ENCODE measurements at places on chromosomes 7 and 10. TPM values are rescaled to one million over a fixed set of nuclear protein-coding genes. Genes with fewer than 3 reads are reported as not detected.

- DNase-seq, result no peak
These were observed 106.1 kb downstream of the KCNMA1 start for GRCh38 chr10:77531441-77532001.

- DNase-seq, result no peak
These were observed 1197.2 kb downstream of the SORCS1 start for GRCh38 chr10:105967256-105967655.

TFPI2 gene
- polyA plus RNA-seq, result 0.16 TPM

PDK4 gene
- 0.04 TPM for polyA plus RNA-seq

- no peak for DNase-seq
These were observed 45.4 kb upstream of the NAMPT start for GRCh38 chr7:106329971-106330733.

LRRC27 gene
- polyA plus RNA-seq, result 4.2 TPM

DNA sequence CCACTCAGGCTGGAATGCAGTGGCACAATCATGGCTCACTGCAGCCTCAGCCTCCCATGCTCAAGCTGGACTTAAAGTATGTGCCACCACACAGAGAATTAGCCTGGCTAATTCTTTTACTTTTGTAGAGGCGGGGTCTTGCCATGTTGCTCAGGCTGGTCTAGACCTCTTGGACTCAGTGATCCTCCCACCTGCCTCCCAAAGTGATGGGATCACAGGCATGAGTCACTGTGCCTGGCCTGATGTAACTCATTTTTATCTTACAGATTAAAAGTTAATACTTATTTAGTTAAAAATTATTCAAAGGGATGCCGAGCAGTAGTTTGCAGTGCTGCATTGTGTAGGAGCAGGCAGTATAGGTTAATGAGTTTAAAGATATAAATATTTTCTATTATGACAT is 12.6 kb upstream of the PLXDC2 start:
- DNase-seq, result no peak

GRCh38 chr10:109851616-109852474 is 71.5 kb downstream of the XPNPEP1 start:
- no peak for DNase-seq

- DNase-seq, result no peak
These were observed 35.0 kb upstream of the CPXM2 start for GRCh38 chr10:123926401-123927264.

SNX8 gene
- polyA plus RNA-seq, result 46.2 TPM

MARCHF5 gene
- polyA plus RNA-seq, result 19.4 TPM

GRCh38 chr10:20891338-20891714 is 5.8 kb downstream of the NEBL start:
- no peak for DNase-seq

- no peak for DNase-seq
These were observed 58.8 kb downstream of the ZNF518A start for GRCh38 chr10:96188916-96189315.

GRCh38 chr7:38862666-38863065 is 46.3 kb downstream of the VPS41 start:
- DNase-seq, result no peak

GRCh38 chr7:157843336-157844140 is 506.7 kb downstream of the DNAJB6 start:
- no peak for DNase-seq

- no peak for DNase-seq
These were observed 132.2 kb downstream of the OR13A1 start for GRCh38 chr10:45183174-45183573.

- DNase-seq, result no peak
These were observed 129.3 kb downstream of the CHRM2 start for GRCh38 chr7:136997735-136998134.

- DNase-seq, result no peak
These were observed 168.2 kb downstream of the POU6F2 start for GRCh38 chr7:39145935-39146334.

ODAD2 gene
- not detected for polyA plus RNA-seq

- no peak for DNase-seq
These were observed 2.2 kb downstream of the DLX6 start for GRCh38 chr7:97007583-97007861.

DNA sequence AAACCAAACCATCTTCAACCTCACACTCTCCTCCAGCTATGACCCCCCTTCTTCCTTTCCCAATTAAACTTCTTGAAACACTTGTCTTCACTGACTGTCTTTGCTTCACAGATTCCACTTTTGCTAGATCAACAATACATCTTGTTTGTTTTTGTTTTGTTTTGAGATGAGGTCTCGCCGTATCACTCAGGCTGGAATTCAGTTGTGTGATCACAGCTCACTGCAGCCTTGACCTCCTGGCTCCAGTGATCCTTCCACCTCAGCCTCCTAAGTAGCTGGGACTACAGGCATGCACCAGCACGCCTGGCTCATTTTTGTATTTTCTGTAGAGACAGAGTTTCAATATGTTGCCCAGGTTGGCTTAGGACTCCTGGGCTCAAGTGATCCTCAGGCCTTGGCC is 59.7 kb downstream of the HIP1 start:
- DNase-seq, result no peak

DNA sequence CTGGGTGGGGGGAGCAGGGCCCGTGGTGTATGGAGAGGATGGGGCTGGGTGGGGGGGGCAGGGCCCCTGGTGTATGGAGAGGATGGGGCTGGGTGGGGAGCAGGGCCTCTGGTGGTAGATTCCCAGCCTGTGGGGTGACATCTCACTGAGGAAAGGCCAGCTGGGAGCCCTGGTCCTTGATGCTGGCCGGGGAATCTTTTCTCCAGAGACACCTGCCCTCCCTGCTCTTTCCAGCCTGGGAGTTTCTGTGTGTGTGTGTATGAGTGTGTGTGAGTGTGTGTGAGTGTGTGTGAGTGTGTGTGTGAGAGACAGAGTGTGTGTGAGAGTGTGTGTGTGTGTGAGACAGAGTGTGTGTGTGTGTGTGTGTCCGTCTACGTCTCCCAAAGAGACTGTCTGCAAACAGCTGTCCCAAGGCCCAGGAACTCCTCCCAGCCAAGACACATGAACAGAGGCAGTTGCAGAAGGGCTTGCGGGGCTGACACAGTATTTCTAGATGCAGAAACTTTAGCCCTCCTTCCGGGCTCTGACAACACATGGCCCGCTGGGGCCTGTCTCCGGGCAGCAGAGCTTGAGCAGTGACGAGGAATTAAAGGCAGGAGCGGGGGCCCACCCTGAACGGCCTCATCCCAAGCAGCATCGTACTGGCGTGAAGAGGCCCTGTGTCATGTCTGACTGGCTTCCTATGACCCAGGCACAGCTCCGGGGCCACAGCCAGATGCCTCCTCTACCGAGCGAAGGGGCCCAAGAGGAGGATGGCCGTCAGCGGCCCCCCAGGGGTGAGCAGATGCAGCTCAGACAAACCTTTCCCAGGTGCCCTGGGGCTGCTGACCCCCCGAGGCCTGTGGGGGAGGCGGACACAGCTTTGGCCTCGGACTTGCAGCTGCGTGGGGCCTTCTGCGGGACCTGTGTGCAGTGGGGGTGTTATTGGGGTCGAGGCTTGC is 24.3 kb downstream of the FAM20C start:
- DNase-seq, result no peak

DNA sequence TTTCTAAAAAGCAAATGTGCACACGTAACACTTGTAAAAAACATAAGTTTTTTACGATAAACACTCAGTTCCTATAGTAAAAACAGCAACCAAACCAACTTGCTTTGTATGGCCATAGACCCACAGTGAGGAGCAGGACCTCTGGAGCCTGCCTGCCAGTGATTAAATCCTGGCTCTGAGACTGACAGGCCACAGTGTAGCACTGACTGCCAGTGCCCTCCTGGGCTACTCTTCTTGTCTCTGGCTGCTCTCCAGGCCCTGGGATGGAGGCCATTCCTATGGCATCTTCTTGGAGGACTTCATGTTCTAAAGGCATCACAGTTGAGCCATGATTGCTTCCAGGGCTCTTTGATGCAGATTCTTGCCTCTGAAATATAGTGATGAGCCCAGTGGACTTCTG is 22.7 kb upstream of the TMEM254 start:
- DNase-seq, result no peak

DNA sequence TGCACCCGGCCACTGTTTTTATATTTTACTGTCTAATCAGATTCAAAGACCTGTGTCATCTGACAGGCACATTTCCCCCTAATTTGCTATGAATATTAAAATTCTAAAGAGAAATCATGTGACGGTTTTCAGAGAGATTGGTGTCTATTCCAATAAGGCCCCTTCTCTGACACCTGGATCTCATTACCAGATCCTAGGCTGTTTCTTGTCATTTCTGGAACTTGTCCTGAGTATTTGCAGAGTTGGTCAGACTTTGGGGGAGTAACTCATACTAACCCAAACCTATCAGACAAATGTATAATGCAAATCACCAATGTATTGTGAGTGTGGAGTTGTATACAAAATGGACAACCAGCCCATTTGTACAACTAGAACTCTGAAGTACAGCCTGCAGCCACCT is 29.5 kb downstream of the MYO1G start:
- DNase-seq, result no peak

DNA sequence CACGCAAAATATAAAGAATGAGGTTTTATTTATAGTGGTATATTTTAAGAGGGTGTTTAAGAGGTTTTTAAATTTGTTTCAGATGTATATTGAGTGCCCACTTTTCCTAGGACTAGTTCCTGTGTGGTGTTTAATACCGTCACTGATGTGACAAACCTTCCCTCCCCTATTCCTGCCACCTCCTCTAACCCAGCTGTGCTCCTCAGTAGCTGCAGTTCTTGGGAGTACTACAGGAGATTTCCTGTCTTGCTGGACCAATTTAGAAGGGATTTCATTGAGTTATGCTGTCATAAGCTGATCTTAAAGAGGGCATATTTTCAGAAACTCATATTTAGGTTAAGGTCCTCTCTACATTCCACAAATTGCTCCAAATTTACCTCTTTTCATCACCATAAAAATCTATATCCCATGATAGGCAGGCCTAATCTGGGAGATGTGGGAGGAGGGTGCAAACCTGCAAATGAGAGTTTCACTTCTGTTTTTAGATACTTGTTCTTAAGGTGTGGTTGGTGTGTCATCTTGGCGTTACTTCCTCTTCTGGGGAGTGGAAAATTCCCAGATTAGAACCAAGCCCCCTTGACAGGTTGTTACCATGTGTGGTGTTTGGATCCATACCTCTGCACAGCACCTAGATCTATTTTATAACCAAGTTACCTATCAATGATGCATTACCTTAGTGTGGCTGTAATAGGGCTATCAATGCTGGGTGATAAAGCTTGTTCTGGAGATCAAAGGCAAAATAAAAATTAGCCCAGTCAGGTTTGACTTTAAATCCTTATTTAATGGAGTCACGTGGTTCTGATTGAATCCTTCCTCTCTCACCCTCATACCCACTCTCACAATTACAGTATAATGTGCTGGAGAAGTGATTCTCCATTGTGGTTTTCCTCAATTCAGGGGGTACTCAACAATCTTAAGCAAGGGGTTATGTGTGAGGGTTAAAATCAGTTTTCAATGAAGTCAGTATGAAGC is 141.1 kb downstream of the CDK14 start:
- no peak for DNase-seq

SPOCK2 gene
- 30.6 TPM for polyA plus RNA-seq

GRCh38 chr7:47743965-47744591 is 162.2 kb upstream of the TNS3 start:
- DNase-seq, result no peak

DNA sequence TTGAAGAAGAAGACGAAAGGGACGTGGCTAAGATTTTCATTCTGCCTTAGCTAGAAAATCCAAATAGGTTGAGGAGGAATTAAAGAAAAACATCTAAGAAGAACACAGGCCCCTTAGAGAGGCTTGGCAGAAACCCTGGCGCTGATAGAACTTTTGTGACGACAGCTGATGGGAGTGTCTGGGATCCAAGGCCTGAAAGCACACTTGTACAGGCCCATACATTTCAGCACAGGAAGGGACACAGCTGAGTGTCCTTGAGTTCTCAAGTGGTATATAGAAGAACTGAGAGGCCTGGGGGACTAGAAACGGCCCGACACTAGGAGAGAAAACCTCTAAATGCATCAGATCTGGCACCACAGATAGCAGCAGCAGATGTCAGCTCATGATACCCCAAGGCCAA is 39.5 kb downstream of the PRPS1L1 start:
- DNase-seq, result no peak

DNA sequence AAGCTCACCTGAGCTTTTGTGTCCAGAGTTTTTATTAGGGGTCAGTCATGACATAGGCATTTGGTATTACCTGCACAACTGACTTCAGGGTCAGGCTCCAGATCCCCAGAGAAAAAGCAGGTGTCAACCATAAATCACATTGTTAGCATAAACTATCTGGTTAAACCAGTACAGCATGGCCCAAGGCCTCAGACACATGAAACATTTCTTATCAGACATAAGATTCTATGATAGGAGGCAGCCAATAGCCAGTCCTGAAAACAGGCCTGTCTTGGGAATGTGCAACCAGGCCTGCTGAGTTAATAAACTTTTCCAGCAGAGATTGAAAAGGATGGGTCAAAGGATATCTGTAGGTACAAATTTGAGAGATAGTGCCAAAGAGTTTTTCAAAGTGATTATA is 116.1 kb downstream of the TPST1 start:
- no peak for DNase-seq

- no peak for DNase-seq
These were observed 30.7 kb downstream of the PRF1 start for GRCh38 chr10:70571636-70572439.

BEND7 gene
- 14.1 TPM for polyA plus RNA-seq

GRCh38 chr7:94556028-94556427 is 46.4 kb downstream of the CASD1 start:
- DNase-seq, result no peak

GRCh38 chr10:88168171-88169036 is 305.0 kb downstream of the PTEN start:
- DNase-seq, result no peak

DNA sequence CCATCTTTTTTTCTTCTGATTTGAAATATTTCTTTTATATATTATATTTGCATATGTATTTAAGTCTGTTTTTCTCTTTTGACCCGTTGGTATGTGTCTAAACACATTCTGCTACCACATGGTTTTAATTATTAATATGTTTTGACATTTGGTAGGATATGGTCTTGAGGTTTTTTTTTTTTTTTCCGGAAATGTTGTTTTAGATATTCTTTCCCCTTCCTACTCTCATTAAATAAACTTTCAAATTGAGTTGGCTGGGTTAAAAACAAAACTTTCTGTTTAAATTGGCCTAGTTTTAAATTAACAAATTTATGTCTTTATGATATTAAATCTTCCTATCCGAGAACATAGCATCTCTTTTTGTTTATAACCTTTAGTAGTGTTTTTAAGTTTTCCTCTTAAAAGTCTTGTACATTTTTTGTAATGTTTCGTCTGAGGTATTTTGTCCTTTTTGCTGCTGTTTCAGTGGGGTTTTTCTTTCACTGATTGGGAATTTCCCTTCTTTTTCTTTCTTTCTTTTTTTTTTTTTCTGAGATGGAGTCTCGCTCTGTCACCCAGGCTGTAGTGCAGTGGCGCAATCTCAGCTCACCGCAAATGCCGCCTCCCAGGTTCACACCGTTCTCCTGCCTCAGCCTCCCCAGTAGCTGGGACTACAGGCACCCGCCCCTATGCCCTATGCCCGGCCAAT is 25.4 kb downstream of the STAM start:
- DNase-seq, result no peak

- no peak for DNase-seq
These were observed 378.6 kb upstream of the PRKCQ start for GRCh38 chr10:6958711-6959110.
